ENCODE measurements at places on chromosomes 2 and 18.

GRCh38 chr2:240970104-240970503 is 28.3 kb upstream of the SNED1 start:
- no peak for DNase-seq

DNA sequence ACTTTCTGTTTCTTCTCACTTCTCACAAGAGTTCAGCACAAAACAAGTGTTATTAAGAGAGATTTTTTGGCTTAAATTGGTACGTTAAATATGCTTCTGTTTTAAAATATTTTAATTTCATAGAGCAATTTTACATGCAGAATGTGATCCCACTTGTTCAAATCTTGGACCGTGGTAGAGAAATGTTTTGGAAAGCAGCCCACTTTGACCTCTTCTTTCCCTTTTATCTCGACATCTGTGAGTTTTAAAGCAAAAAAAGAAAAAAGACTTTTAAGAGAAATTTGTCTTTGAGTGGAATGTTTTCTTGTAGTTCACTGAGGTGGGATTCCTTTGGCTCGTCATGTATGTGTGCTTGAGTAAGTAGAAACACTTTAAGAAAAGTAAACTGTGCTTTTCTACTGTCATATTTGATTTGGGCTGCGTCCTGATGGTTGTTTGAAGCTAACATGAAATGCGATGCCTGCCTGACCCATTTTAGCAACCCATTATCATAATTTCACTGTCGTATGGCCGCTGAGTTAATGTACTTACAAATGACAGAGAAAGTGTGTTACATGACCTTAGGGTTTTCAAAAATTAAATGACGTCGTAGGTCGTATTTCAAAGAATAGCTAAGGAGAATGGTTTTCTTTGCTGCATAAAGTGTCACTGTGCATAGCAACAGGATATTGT is 54.5 kb downstream of the TSHZ1 start:
- no peak for DNase-seq

- DNase-seq, result no peak
Observed at GRCh38 chr2:138244501-138244925, 257.1 kb upstream of the SPOPL start.

DNA sequence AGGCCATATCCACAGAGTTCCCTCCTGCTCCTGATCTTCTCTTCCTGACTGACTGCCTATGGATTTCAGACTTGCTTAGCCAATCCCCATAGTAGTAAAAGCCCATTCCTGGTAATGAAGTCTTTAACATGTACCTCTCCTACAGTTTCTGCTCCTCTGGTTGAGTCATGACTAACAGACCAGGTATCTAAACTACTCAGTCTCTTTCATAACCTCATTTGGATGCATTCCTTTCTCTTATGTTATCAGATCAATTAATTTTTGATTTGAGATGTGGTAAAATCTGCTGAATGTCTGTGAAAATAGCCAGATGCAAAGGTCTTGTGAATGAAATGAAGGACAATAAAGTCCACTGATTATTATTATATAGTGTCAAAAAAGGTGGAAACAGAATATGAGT is 198.0 kb downstream of the NBAS start:
- no peak for DNase-seq

GRCh38 chr2:225466891-225467604 is 67.5 kb downstream of the NYAP2 start:
- no peak for DNase-seq

- no peak for DNase-seq
Observed at GRCh38 chr2:168529054-168529833, 73.2 kb downstream of the CERS6 start.

DNA sequence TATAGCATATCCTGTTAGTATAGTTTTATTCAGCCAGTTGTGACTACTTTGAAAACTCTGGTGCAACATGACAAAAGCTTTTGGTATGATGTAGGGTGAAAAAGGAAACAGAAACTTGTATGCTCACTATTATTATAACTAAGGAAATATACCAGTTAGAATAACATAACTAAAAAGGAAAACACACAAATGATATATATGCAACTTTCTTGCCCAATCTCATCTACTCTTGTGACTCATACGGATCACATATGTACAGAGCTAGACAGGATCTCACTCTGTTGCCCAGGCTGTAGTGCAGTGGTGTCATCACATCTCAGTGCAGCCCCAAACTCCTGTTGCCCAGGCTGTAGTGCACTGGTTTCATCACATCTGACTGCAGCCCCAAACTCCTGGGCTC is 12.4 kb upstream of the TLK1 start:
- DNase-seq, result no peak

GRCh38 chr2:73448856-73449255 is 63.2 kb downstream of the ALMS1 start:
- no peak for DNase-seq

GRCh38 chr18:62288665-62289008 is 36.5 kb upstream of the TNFRSF11A start:
- DNase-seq, result no peak

GRCh38 chr2:192194265-192194865 is 368 bp downstream of the TMEFF2 start:
- DNase-seq, result no peak

GRCh38 chr2:179899666-179900065 is 38.3 kb upstream of the ZNF385B start:
- DNase-seq, result no peak

GRCh38 chr2:156099382-156099781 is 233.1 kb downstream of the NR4A2 start:
- no peak for DNase-seq

- DNase-seq, result no peak
Observed at GRCh38 chr2:200860092-200860795, 4.2 kb downstream of the CLK1 start.

DNA sequence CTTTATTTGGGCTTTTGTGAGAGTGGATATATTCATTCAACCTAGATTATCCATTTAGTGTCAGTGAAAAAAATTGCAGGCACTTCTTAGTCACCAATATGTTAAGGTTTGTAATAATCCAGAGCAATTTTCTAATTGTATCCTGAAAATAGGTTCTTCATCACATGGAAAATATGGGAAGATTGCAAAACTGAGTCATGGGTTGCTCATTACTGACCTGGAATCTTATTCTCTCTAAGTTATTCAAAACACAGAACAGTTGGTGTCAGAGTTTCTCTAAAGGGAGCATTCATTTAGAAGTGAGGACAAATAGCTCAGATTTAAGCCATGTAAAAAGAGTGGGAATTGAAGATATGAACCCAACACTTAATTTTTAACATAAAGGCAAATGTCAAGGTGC is 181.3 kb downstream of the IKZF2 start:
- no peak for DNase-seq

DNA sequence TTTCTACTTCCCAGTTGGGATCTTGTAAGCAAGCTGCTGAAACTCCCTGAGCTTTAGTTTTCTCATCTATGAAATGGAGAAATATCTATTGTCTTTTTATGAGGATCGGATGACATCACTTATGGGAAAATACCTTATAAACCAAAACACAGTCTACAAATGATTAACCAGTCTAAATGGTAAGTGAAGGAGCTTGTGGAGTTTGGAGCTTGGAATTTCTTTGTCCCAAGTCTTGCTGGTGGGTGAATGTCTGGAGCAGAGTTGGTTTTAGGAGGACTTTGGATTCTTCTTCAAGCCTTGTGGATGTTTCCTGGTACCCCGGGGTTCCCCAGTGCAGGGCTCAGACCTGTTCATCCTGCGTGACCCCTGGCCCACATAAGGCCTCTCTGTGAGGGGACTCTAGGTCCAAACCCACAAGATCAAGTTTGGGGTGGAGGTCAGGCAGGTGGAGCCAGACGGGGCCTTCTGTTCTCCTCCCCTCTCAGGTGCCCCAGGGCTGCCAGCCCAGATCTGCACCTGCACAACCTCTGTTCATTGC is 43.2 kb downstream of the FOSL2 start:
- no peak for DNase-seq

DNA sequence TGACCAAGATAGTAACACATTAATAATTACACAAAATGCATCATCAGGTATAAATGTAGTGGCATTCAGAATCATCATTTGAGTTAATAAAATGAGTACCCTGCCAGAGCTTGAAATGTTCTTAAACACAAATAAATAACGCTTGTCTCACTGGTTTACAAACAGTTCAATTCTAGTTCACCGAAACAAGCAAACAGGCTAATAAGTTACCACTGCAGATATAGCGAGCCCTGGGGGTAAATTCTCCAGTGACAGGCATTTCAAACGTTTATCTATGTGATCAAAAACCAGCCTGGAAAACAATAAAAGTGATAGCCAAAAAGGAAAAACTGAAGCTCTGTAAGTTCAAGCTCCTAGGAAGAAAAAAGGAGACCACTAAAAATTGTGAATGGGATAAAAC is 152.6 kb downstream of the THADA start:
- no peak for DNase-seq

GRCh38 chr2:39919511-39920306 is 140.7 kb upstream of the THUMPD2 start:
- no peak for DNase-seq

- no peak for DNase-seq
Observed at GRCh38 chr18:13914756-13915155, 580 bp downstream of the MC2R start.

DNA sequence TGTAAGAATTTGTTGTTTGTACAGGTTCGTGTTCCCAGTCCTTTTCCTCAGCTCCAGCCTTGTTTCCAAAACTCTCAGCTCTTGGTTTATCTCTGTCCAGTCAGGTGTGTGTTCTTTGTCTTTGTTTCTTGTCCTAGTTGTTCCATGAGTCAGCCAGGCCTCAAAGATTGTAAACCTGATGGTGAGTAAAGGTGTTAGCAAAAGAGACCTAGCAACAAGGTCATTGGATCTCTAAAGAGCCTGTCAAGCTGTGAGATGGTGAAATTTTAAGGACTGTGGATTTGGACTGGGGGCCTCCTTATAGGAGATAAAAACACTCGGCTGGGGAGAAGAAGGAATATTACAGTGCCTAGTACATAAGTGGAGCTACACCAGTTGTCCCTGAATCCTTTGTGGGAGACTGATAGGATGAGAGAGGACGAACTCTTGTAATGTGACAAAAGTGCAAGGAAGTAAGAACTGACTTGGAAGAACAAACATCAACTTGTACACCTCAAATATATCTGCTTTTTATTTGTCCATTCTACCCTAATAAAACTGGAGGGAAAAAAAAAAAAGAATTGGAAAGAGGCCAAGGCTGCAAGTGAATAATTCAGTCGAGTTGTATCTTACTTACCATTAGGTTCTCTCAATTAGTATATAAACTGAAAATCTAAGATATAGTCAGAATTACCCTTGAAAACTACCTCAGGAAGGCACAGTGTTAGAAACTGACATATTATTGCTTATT is 37.2 kb downstream of the ITGA6 start:
- no peak for DNase-seq

- no peak for DNase-seq
Observed at GRCh38 chr2:26130763-26131162, 42.1 kb upstream of the GAREM2 start.

GRCh38 chr2:172273910-172274571 is 153.3 kb upstream of the ITGA6 start:
- DNase-seq, result no peak

GRCh38 chr18:78670778-78671391 is 308.7 kb upstream of the SALL3 start:
- DNase-seq, result no peak

DNA sequence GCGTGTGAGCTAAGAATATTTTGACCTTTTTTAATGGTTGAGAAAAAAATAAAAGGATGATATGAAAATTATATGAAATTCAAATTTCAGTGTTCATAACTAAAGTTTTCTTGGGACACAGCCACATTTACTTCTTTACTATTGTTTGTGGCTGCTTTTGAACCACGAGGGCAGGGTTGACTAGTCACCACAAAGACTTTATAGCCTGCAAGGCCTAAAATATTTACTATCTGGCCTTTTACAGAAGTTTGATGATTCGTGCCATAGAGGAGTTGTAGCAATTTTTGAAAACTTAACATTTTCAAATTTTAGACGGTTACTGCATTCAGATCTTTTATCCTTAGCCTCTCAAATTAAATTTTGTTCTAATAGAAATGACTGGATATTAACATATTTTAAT is 69.9 kb downstream of the LIMS1 start:
- DNase-seq, result no peak

Data from pulmonary artery endothelial cell (primary cell).